ENCODE measurements at places on chromosomes 1 and 21.
A peak's percentile ranks its signal among the peaks of the same experiment; 100 is the strongest.

DNA sequence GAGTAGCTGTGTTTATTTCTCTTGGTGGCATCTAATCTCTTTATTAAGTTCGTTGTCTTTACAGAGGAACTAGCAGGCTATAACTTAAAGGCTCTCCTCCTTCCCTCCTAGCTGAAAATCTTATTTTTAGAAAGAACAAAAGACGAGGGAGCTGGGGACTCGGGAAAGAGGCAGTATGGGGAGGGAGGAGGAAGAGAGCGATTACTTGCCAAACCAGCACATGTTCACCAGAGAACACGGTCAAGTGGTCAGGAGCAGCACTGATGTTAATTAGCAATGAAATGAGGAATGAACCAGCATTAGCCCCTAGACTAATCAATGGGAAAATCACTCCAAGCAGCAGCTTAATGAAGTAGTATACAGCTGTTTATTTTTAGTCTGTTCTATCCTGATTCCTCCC, 171.3 kb upstream of the ESRRG start:
- DNase-seq: no peak

- no peak for DNase-seq
Measured at GRCh38 chr1:150243003-150243402, 7.1 kb upstream of the ANP32E start.

DNA sequence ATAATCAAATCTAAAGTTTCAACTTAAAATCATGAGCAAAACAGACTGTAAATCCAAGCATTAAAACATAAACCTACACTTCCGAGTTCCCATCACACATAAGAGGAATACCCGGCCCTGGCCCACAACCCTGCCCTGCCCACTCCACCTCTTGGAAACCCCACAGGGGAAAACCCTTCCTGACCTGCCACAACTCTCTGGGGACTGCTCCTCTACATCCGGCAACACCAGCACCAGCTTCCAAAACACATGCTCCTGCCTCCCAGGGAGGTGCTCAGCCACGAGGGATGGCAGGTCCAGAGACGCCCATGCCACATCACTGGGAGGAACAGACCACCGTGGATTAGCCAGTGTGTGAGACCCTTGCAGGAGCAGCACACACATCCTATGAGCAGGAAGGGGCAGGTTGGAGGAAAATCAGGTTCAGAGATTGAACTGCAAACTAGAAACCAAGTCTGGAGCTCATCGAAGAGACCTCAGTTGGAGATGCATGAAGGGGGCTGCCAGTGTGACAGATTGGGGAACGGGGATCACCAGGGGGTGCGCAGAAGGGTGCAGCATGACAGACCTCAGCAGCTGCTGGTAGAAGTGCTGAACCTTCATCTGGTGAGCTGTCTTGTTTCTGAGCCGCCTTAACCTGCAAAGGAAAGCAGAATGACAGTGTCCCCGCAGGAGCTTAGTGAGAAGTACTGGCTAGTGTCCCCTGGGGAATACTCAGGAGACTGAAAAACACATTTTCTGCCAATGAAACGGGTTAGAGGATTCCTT, 25.8 kb upstream of the LSS start:
- no peak for DNase-seq

DNA sequence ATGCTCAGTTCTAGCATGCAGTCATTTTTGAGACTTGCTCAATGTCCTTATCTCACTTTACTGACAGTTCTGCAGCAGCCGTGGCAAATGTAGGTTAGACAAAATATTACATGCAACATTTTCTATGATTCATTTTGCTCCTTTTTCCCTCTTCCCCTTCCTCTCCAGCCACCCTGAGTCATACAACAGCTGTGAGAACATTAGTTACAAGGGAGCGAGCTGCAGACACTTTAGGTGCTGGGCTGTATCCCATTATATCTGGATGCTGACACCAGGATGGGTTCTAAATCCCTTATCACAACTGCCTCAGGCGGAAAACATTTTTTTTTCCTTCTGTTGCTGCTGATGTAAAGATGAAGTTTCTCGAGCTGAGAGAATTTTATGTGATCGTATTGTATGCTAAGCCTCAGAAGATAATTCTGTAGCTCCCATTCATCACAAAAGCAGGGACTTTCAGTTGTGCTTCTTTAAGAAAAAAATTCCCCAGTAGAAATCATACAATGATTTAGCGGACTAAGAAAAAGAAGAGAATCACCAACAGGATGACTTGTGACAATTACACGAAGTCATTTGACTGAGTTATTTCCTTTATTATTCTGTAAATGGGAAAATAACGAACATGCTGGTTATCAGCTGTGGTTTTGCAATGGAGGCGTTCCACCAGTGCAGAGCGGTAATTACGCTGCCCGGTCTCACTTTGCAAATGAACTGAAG, 345.0 kb downstream of the DISC1 start:
- DNase-seq: no peak

DNA sequence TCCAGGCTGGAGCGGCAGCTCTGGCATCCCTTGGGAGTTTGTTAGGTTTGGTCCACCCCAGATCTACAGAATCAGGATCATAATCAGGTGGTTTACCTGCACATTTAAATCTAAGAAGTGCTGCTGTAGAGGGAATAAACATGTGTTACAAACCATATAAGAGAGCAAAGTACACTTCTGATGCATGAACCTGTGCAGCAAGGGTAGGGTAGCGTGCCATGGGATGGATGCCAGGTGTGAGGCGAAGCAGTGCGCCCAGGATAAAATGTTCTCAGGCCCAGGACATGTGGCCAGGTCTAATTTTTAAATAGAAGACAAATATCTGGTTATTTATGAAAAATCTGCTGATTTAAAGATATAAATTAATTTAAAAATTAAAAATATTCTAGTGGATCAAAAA, 308.8 kb upstream of the USP24 start:
- no peak for DNase-seq

DNA sequence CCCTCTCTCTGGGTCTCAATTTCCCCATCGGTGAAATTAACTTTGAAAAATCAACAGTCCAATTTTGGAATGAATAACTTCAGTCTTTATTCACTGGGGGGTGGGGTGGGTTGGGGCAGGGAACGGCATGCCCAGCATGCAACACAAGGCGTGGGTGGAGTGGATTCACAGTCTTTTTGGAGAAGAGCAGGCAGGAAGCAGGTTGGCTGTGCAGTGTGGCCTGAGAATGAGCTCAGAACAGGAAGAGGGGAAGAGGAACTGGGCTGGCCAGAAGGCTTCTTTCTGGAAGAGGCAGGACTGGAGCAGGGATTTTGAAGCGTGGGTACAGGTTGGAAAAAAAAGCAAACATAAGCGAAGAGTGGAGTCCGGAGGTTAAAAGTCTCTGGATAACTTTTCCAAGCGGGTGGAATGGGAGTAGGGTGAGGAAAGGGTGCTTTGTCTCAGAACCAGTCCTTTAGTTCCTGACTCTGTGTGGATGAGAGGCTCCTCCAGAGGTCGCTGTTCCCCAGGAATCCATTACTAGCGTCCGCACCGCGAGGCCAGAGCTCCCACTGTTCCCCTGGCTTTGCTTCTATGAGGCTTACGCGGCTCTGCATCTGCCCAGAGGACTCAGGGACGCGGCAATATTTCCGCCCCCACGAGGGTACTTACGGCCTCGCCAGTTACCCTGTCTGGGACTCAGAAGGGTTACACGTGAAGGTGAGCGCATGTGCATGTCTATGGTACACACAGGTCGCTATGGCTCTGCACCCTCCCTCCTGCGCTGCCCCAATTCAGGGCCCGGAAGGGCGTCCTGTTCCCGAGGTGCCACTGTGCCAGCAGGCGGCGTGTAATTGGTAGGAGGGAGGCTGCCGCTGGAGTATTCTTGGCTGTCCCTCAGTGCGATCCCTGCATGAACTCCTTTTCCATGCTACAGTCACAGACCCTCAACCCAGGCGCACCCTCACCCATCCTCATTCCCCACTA, 5.5 kb upstream of the FOXD2 start:
- peak; percentile 74 for DNase-seq

DNA sequence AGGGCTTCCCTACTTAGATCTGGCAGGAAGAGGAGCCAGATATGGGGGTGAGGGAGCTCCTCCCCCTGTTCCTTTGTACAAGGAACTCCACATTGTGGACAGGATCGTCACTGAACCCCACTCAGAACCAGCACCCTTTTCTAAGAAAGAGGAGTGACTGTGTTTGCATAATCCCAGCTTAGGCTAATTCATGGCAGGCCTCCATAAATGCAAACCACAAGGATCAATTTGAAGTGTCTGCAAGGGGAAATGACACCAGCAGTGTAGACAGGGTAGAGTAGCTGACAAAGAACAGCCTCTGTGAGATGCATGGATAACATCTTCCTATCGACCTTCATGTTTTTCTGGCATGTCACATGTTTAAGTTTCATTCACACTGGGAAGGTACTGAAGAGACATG, 11.7 kb downstream of the MX1 start:
- DNase-seq: no peak

GRCh38 chr1:183842795-183843144, 37.9 kb downstream of the RGL1 start:
- no peak for DNase-seq

DNA sequence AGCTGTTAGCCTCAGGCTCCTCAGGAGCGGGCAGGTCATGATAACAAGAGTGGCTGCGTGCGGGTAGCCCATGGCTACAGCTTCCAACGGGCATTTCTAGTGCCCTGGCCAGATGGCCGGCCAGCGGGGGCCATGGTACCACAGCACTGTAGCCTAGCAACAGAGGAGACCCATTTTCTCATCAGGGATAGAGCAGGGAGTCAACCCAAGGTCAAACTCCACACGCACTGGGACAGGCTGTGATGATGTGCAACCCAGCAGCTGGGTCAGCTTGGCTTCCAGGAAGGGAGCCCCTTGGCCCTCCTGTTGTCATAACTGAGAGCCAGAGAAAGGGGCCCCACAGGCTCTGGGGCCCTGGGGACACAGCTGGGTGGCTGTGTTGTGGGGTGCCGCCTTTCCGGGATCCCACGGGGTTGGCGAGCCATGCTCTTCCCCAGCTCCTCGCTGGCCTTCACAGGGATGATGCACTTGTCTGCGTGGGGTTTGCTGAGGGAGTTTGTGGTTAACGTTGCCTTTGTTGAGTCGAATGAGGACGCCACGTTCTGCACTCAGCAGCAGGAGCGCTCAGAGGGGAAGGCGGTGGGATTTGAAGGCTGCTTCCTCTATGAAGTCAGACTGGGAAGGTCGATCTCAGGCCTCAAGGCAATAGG, 46.3 kb downstream of the COL18A1 start:
- DNase-seq: no peak

DNA sequence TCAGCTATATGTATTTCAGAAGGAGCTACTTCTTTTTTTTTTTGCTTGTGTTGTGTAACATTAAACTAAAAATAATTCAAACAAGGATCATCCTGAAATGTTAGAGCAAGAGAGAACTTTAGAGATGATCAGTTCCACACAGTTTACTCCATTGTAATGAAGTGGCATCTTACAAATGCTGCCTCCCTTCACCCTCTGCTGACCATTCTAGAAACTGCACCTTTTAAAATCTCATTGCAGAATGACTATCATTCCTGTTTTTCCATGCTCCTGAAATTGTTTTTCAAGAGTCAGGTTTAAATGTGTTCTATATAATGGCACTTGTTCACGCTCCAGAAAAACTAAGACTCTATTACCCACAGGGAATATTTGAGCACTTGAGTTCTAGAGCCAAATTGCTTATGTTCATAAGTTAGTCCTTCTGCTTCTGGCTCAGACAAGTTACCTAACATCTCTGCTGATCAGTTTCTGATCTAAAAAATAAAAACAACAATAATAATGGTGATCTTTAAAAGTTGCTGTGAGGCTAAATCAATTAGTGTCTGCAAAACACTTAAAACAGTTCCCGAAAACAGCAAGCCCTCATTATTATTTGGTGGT, 21.5 kb upstream of the SLC44A5 start:
- DNase-seq: no peak

GRCh38 chr1:154987326-154987725, 4.2 kb downstream of the FLAD1 start:
- DNase-seq: no peak

DNA sequence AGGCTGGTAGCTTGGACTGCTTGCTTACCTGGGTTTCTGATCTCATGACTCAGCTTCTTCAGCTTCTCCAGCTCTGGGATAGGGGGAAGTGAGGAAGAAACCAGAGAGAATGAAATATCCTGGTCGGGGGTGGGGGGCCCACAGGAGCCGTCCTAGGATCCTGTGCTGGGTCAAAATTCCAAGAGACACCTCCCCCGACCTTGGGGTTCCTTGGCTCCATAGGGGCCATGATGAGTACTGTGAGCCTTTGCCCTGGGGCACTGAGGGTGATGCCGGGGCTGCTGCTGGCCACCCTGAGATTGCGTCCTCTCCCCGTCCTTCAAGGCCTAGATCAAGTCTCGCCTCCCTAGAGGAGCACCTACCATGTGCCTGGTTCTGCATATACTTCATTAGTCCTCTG, 40.0 kb downstream of the MYOM3 start:
- no peak for DNase-seq

- no peak for DNase-seq
Measured at GRCh38 chr1:1092894-1093609, 18.9 kb upstream of the RNF223 start.

DNA sequence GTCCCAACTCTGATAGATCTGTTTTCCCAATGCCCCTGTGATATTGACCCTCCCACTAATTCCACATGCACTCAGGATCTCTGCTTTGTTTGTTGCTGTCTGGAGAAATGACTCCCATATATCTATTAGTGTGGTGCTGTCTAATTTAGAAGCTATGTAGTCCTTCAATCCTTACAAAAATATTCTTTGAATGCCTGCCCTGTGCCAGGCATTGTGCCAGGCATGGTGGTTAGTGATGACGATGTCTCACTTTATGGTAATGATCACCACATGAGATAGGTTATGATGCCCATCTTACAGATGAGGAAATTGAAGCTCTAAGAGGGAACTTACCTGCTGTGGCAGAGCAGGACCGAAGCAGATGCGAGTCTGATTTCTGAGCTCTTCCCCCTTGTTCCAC, 12.9 kb downstream of the MYOG start:
- no peak for DNase-seq

DNA sequence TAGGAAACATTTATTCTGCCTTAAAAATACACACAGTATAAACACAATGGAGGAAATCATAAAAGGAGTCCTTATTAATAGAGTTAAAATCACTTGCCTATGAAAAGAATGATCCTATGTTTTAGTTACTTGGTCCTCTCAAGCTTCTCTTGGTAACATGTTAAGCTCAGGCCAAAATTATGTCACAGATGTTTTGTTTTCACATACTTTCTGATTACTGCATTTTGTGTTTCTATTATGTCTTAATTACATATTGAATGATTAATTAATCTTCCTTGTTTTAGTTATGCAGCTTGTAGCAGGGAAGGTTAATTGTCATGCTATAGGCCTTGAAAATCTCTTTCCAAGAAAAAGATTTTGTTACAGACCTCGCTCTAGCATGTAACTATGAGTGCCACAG, 406.0 kb downstream of the PLA2G4A start:
- no peak for DNase-seq

- DNase-seq: no peak
Measured at GRCh38 chr1:209080170-209080781, 503.2 kb upstream of the CAMK1G start.

DNA sequence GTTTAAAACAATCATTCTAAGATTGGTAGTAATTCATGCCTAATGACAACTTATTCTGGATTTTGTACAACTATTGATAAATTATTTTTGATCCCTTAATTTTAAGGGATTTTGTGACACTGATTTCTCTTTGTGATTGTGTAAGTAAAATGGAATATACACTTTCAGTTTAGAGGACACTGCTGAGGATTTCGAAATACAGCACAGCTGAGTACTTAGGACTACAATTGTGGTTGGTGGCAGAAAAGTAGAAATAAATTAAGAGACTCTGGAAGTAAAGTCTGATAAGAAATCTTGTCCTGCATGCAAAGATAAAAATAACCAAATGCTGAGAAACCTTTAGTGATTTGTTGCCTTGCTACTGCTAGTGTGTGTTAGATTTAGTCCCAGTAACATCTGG, 40.0 kb downstream of the TYW3 start:
- DNase-seq: no peak

Measured in stimulated activated CD4-positive, alpha-beta T cell treated with anti-CD3 and anti-CD28 coated beads, Interleukin-15, amount 100 ng/mL, for 24 hours (primary cell).